ENCODE measurements at places on chromosomes 4 and X. TPM values are rescaled to one million over a fixed set of nuclear protein-coding genes. Genes with fewer than 3 reads are reported as not detected.

FHDC1 gene
- polyA plus RNA-seq, result 0.32 TPM

MAOB gene
- polyA plus RNA-seq, result 0.05 TPM

MMRN1 gene
- polyA plus RNA-seq, result not detected

MAGEE2 gene
- polyA plus RNA-seq, result not detected
